CD14-positive monocyte (primary cell): ENCODE measurements at places on chromosomes 5 and 9. TPM values are rescaled to one million over a fixed set of nuclear protein-coding genes. Genes with fewer than 3 reads are reported as not detected.
A peak's percentile ranks its signal among the peaks of the same experiment; 100 is the strongest.

- H3K36me3 ChIP-seq, result peaks cover 8% of the 10 kb centered on the region
- no peak overlapping the region for H3K27ac ChIP-seq
- H3K27me3 ChIP-seq, result no peaks in the 10 kb centered on the region
- DNase-seq, result no peak
These were observed 80.0 kb downstream of the OXCT1 start for GRCh38 chr5:41790038-41790776.

DNA sequence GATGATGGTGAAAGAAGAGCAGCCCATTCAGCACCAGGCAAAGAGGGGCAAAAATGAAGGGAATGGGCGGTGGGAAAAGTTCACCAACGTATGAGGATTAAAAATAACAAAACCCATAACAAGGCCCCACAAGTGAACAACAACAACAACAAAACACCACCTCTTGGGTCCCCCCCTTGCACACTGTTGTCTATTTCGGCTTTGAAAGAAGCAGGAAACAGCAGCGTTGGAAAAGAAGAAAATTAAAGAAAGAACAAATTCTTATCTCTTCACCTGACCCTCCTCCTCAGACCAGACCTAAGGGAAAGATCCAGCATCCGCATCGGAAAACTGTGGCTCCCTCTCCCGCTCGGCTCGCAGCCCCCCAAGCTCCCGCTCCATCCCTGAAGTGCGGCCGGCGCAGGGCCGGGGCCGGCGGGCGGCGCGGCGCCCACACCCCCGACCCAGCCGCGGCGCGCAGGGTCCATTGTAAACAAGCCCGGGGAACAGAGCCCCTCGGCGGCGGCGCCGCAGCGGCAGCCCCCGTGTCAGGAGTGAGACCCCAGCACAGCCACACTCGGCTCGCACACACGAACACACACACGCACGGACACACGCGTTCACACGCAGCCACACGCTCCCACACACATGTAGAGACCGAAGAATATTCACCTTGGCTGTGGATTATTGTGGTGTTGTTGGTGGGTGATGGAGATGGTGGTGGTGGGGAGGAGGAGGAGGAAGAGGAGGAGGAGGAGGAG is 535 bp downstream of the RFX3 start:
- no peak for DNase-seq
- H3K4me3 ChIP-seq, result peak overlapping the region; percentile 80
- H3K27me3 ChIP-seq, result no peaks in the 10 kb centered on the region
- no peaks in the 10 kb centered on the region for H3K36me3 ChIP-seq
- peak overlapping the region; percentile 99 for H3K27ac ChIP-seq

- no peak overlapping the region for H3K4me3 ChIP-seq
- H3K27me3 ChIP-seq, result peaks cover under 1% of the 10 kb centered on the region
- H3K36me3 ChIP-seq, result no peaks in the 10 kb centered on the region
- H3K4me1 ChIP-seq, result no peaks in the 10 kb centered on the region
- H3K27ac ChIP-seq, result no peak overlapping the region
- DNase-seq, result no peak
These were observed 80.6 kb downstream of the WNK2 start for GRCh38 chr9:93264338-93265125.

- H3K4me1 ChIP-seq, result peaks cover 8% of the 10 kb centered on the region
- no peak overlapping the region for H3K4me3 ChIP-seq
- no peaks in the 10 kb centered on the region for H3K36me3 ChIP-seq
- peak; percentile 42 for DNase-seq
These were observed 34.1 kb downstream of the LAMC3 start for GRCh38 chr9:131043087-131043486.

DNA sequence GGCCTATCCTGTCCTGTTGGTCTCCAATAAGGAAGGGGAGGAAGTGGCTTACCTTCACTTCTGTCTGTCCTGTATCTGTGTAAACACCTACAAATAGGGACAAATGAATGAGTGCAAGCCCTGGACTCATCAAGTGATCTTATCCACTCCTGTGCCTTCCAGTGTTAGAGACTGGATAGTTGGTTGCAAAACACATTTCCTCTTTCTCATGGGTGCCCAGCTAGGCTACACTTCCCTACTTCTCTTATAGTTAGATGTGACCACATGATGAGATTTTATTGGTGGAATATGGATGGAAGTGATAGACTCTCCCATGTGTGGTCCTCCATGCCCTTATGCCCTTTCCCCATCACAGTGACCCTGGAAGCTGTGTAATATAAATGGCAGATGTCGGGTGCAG is 16.9 kb upstream of the PFDN1 start:
- DNase-seq, result peak; percentile 75
- peak overlapping the region; percentile 83 for H3K27ac ChIP-seq
- peak overlapping the region; percentile 56 for H3K4me3 ChIP-seq
- H3K27me3 ChIP-seq, result no peaks in the 10 kb centered on the region
- H3K4me1 ChIP-seq, result peaks cover 65% of the 10 kb centered on the region
- H3K36me3 ChIP-seq, result no peaks in the 10 kb centered on the region

The MEGF10 gene
- not detected for polyA plus RNA-seq

The F2RL1 gene
- polyA plus RNA-seq, result 1.6 and 2.5 TPM in 2 replicates

The CDC25C gene
- polyA plus RNA-seq, result not detected in 2 replicates

The PCDHGC3 gene
- not detected for polyA plus RNA-seq
